NCI-H774 (cell line): ENCODE measurements at places on chromosomes 3 and 15.
A peak's percentile ranks its signal among the peaks of the same experiment; 100 is the strongest.

- DNase-seq, result no peak
These were observed 5.0 kb downstream of the CMTM8 start for GRCh38 chr3:32243519-32243918.

DNA sequence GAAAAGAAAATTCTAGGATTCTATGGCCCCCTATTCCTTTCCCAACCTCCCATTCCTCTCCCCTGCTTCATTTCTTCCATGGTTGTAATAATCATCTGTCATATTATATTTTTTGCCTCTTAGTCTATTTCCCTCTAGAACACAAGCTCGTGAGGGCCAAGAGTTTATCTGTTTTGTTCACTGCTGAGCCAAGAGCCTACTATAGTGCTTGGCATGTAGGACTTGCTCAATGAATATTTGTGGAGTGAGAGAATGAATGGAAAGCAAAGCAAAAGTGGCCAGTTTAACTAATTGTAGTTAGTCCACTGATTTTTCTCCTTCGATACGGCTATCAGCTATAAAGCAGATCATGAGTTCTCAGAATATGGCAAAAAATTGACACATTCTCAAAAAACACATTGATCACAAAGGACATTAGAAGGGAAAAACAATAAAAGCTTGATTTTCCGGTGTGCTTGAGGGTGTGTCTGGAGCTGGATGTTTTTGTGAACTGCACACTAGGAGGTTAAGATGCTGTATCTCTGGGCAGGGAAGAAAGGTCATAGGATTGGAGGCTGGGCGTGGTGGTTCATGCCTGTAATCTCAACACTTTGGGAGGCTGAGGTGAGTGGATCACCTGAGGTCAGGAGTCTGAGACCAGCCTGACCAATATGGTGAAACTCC is 25.0 kb upstream of the CTSH start:
- DNase-seq, result no peak

DNA sequence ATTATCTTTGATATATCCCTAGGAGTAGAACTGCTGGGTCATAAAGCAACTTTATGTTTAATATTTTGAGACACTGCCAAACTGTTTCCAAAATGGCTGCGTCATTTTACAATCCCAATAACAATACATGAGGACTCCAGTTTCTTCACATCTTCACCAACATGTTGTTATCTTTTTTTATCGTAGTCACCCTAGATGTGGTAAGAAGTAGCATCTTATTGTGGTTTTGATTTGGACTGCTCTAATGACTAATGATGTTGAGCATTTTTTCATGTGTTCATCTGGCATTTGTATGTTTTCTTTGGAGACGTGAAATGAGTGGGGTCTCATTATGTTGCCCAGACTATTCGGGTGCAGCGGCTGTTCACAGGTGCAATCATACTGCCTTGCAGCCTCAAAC is 83.8 kb downstream of the MAP4 start:
- no peak for DNase-seq

- no peak for DNase-seq
These were observed 65.5 kb downstream of the SRGAP3 start for GRCh38 chr3:9183811-9184460.

- DNase-seq, result no peak
These were observed 28.4 kb downstream of the IGF1R start for GRCh38 chr15:98676586-98677270.

GRCh38 chr15:39388118-39388517 is 192.8 kb upstream of the THBS1 start:
- DNase-seq, result no peak

DNA sequence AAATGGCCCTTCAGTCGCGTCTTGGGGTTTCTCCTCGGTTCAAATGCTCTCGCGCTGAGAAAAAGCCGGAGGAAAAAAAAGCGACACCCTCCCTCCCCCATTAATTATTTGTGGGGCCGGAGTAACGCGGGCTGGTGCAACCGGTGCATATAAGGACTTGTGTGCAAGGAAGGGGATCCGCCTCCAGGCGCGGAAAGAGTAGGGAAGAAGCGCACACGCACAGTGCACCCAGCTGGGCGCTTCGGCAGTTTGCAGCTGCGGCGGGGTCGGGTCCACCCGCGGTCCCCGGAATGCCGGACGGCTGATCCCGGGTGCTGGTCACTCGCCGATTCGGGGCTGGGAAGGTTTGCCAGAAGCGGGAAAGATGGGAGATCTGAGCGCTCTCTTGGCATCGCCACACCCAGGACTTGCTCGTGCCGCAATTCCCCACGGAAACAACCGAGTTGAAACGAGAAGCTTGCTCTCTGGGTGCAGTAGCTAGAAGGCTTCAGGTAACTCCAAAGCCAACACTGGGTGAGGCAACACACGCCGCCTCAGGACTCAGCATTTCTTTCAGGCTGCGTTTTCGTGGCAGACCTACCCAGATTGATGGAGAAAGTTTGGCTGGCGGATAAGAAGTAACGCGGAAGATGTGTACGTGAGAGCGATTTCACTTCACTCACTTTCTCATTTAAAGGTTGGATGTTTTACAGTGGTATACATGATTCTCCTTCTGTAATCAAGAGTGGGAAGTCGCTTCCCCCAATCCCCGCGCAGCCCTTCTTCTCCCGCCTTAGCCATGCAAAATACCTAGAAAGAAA is 720 bp upstream of the TNIK start:
- DNase-seq, result peak; percentile 86

- DNase-seq, result no peak
These were observed 157.9 kb downstream of the C3orf38 start for GRCh38 chr3:88307666-88308065.

DNA sequence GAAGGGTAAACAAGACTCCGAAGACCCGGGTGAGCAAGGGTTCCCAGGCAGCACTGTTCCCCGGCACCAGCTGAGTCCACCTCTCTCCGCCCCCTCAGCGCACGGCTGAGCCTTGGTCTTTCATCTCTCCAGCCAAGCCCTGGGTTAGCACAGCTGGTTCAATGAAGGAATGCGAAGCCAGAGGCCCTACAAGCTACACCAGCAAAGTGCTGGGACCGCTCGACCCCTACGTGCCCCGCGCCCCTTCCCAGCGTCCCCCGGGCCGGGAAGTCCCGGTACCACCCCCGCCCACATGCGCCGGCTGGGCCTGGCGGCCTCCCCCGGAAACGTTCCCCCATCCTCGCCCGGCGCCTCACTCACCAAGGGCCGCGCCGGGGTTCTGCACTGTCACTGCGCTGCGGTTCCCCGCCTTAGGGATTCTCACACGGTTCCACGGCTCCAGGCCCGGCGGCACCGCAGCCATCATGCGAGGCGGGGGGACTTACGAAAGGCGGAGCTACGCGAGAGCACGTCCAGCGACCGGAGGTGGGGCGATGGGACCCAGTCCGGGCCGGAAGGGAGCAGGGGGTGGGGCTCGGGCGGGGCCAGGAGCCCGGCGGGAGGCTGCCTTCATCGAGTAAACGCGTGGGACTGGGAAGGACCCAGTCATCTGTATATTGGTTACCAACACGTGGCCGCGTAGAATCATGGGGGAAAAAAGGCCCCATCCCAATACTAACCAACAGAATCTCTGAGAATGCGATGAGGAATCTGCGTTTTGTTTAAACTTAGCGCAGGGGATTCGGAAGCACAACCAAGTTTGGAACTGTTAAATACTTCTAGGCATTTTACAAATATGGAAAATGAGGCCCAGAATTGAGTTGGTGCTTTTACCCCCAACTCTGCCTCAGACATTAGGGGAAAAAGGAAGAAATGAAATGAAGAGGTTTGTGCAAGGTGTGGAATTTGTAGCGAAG is 28.7 kb downstream of the GTPBP8 start:
- peak; percentile 73 for DNase-seq

DNA sequence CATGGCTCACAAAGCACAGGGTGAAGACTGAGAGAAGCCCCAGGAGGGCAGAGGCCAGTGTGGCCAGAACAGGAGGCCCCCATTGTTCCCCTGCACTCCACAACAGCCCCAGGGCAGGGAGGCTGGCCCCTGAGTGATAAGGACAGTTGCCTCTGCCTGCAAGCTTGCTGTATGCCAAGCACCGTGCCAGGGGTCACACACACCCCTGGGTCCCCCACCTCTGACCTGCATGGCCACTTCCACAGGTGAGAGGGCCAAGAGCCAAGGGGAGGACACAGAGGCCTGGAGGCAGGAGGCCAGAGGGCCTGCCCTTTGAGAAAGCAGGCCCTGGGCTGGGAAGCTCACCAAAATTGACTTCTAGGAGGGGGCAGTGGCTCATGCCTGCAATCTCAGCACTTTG is 23.7 kb downstream of the ATRIP start:
- DNase-seq, result no peak

GRCh38 chr3:138873471-138874278 is 38.9 kb upstream of the PIK3CB start:
- DNase-seq, result no peak

DNA sequence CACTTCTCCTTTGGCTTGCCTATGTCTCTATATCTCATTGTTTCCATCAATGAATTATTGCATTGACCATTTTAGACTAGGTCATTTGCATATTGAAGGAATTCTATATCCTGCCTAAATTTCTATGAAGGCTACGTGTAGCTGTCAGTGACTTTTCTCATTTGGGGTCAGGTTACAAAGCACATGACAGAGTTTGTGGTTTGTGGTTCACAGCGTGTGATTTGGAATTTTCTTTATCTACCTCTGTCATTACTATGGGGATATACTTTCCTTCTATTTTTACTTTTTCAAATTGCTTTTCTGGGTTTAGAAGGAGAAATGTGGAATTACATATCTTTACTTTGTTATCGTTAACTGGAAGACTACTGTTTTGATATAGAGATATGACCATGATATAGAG is 317.3 kb upstream of the CFAP20DC start:
- no peak for DNase-seq

- DNase-seq, result no peak
These were observed 267.0 kb downstream of the ZIC4 start for GRCh38 chr3:147139341-147139740.

DNA sequence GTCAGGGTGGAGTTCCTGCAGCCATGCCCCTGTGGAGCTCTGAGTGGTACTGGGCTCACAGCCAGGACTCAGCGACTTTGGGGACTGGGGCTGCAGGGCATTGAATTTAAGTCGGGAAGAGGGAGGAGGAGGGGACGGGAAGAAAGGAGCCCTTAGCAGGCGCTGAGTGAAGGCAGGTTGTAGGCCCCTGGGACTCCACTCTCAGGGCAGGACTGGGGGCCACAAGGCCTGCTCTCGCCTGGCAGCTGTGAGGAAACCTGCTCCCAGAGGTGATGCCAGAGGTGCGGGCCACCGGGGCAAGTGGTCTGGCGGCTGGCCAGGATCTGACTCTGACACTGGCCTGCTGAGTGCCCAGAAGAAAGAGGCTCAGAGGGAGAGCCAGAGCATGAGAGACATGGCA is 73.5 kb downstream of the EPHB3 start:
- peak; percentile 56 for DNase-seq

- DNase-seq, result no peak
These were observed 355.1 kb downstream of the CLSTN2 start for GRCh38 chr3:140290105-140290504.

DNA sequence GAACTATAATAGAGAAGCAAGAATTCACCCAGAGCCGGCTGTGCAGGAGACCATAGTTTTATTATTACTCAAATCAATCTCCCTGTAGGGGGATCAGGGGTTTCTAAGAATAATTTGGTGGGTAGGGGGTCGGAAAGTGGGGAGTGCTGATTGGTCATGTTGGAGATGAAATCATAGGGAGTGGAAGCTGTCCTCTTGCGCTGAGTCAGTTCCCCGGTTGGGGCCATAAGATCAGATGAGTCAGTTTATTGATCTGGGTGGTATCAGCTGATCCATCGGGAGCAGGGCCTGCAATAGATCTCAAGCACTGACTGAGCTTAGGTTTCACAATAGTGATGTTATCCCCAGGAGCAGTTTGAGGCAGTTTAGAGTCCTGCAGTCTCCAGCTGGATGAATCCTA is 97.0 kb upstream of the SNRPN start:
- DNase-seq, result no peak

DNA sequence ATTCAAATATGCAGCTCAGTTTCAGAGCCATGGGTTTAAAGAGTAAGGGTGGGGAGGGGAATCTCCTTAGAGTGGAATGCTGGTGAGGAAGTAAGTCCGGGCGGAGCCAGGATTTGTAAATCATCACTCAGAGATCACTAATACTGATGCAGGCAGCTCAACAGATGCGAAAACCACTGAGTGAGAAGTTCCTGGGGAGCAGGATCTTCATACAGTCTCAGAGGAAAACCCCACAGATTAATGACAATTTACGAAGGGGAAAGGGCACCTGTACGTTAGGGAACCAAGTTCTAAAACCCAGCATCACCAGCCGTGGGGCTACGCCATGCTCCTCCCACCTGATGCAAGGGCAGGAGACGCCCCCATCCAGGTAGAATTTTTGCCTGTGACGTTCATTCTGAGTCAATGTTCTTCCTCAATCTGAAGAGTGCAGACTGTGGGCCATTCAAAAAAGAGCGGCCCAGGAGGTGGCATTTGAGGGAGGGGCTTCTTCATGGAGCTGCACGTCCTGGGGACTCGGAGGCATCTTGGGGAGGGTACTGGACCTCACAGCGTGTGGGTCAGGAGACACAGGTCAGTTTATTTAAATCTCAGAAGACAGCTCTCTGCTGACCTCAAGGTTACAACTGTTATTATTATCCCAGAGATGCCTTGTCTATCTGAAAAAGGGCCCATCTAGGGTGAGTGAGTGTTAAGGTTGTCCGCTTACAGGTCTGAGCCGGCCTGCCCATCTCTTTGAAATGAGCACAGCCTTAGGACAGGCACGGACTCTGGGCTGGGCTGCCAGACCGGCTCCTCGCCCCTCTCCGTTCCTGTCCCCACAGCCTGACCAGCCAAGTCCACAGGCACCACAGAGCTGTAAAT is 228.0 kb downstream of the XXYLT1 start:
- no peak for DNase-seq

DNA sequence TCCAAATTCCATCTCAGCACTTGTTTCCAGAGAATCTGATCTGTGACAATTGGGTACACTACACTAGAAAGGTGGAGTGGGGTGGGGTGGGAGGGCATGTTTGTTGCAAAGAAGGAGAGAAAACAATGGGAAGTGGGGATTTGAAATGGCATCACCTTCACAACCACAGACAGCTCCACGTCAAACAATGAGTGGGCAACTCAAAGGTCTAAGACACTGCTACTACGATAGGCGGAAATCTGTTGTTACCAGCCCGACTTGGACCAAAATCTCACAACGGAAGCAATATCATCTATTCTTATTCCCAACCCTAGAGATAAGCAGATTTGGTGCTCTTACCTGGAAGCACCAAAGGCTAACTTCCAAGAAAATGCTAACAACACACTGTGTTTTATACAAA is 3.3 kb downstream of the CYP19A1 start:
- no peak for DNase-seq

- DNase-seq, result no peak
These were observed 223.7 kb upstream of the BCHE start for GRCh38 chr3:166060789-166061479.
